Fibroblast of pulmonary artery (primary cell): ENCODE measurements at places on chromosomes 6 and 20.

- no peak for DNase-seq
Measured at GRCh38 chr6:34005901-34006531, 139.9 kb downstream of the GRM4 start.

- DNase-seq = no peak
Measured at GRCh38 chr6:156273065-156273711, 504.0 kb upstream of the ARID1B start.

- peak; percentile 88 for DNase-seq
Measured at GRCh38 chr6:150334790-150335783, 33.7 kb upstream of the IYD start.

GRCh38 chr6:36984581-36985416 lies 1.2 kb downstream of the MTCH1 start:
- DNase-seq = peak; percentile 77

DNA sequence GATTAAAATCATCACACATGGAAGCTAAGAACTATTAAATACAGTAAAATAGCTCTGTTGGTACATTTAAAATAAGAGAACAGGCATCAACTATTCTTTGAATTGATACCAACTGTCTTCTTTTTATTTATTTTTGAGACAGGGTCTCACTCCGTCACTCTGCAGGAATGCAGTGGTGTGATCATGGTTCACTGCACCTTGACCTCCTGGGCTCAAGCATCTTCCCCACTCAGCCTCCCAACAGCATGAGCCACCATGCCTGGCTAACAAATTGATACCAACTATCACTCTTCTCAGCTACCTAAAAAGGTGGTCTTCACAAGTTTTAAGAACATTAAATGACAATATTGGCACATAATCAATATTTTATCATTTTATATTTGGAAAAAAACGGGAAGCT lies 7.8 kb upstream of the PNISR start:
- no peak for DNase-seq

DNA sequence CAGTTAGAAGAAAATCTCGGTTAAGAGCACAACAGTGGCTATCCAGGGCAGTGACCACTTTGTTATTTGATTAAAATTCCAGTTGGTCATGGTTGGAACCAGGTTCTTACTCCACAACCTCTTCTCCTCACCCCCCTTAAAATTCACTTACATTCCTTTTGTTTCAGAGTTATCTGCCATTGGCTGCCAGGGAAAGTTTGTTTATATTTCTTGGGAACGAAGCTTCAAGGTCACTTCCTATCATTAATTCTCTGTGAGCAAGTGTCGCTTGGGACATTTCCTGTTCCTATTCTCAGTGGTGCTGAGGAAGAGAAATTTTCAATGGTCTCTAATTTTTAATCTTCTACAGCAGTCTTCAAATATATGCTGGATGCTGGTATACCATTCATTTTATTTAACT lies 121.1 kb upstream of the COL21A1 start:
- DNase-seq = peak; percentile 57

GRCh38 chr20:45951925-45952834 lies 17.7 kb downstream of the PCIF1 start:
- no peak for DNase-seq

DNA sequence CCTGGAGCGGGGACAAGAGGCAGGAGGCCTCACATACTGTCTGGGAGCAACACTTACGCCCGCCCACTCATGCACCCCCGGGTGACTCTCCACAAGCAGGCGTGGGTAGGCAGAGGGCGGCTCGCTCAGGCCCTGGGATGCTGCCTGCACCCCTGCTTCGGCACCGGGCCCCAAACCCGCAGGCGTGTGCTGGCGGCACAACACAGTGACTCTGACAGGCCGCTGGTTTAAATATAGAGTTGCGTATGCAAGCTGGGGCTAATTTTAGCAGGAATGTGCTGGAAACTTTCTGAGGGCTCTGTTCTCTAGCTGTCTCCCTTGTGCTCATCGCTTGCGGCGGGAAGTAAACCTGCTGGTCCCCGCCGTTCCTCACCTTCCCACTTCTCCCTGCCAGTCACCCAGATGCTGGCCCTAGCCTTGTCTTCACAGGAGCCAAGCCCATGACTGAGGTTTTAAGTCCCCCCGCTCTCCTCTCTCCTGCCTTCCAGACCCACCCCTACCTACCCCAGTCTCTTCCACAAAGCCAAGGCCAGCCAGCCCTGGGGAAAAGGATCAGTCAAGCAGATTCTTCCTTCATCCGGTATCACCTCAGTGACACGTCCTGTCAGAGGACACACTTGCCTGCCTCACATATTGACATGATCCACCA lies 94.5 kb upstream of the FOXP4 start:
- DNase-seq = no peak

DNA sequence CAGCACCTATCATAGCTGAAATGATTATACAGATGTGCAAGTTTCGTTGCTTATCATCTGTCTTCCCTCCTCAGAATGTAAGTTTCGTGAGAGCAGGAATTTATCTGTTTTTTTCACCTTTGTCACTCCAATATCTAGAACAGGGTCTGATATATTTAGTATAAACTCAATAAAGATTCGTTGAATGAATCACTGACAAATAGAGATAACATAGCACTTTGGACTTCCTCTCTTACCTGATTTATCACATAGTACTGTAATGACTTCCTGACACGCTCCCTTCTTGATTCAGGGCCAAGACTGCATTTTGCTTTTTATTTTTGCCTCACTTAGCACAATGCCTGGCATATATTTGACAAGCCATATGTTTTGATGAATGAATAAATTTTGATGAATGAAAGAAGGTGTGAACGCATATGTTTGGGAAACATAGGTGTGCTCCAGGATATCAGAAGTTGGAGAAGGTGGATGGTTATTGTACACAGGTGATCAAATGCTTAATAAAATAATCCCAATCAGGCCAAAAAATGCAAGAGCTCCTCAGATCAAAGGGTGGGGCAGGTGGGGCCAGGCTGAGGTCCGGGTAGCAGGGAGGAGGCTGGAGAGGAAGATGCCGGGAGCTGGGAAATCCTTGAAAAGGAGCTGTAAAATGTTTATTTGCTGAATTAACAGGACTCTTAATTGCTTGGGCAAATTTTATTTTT lies 33.0 kb downstream of the PIM1 start:
- no peak for DNase-seq

DNA sequence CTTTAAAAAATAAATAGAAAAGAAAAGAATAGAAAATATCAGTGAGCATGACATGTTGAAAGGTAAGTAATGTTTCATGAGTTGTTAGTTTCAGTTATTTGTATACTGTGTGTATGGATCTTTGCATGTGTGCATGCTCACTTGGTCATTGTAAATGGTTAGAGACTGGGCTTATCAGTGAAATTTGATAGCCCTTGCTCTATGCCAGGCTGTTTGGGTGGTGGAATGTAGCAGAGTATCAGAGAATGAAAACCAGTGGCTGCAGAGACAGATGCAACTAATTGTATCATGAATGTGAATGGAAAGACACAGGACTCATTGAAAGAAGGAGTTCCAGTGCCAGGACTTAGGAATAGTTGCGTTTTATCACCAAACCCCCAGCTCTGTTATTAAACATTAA lies 4.2 kb downstream of the GSTA2 start:
- peak; percentile 15 for DNase-seq

GRCh38 chr6:10395171-10395703 lies 19.6 kb downstream of the TFAP2A start:
- no peak for DNase-seq

DNA sequence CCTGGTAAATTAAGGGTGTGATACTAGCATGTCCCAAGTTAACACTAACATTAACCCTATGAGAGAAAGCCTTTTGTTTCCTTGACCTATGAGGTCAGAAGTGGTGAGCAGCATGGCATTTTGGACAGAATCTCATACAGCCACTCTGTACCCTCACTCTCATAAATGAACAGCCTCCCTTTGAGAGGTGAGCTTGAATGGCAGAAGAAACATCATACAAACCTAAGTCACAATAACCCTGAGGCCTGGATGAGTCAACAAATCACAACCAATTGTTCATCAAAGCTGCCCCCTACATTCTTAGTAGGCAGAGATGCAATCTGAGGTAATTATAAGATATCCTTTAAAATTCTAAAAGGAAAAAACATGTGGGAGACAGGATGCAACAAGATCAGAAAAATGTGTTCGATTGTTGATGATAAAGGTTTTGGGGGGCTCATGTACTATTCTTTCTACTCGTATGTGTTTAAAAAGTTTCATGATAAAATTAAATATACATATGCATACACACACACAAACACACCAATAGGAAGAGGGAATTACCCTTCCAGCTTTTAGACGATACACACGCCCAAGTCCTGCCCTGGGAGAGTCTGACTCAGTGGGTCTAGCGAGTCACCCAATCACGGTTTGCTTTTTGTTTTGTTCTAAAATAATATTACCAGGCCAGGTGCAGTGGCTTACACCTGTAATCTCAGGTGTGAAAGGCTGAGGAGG lies 117.3 kb downstream of the ARHGAP18 start:
- no peak for DNase-seq

DNA sequence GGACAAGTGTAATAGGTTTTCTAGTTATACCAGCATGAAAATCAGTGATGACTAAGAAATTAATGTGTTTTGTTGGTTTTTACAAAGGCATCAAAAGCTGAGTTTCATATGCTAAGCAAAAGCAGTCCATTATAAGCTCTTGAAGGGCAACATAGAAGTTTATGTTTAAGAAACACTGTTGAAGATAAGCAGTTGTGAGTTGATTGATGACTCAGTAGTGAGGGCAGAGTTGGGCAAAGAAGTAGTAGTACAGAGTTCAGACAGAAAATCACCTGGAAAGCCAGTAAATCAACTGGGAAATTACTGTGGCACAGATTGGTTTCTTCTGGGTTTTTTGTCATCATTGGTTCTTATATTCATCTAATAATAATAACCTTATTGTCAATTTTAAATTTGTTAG lies 78.0 kb upstream of the SMIM8 start:
- DNase-seq = peak; percentile 14

- DNase-seq = no peak
Measured at GRCh38 chr6:144007478-144008119, 460 bp downstream of the PLAGL1 start.

GRCh38 chr6:156767603-156768467 lies 9.3 kb upstream of the ARID1B start:
- DNase-seq = no peak

DNA sequence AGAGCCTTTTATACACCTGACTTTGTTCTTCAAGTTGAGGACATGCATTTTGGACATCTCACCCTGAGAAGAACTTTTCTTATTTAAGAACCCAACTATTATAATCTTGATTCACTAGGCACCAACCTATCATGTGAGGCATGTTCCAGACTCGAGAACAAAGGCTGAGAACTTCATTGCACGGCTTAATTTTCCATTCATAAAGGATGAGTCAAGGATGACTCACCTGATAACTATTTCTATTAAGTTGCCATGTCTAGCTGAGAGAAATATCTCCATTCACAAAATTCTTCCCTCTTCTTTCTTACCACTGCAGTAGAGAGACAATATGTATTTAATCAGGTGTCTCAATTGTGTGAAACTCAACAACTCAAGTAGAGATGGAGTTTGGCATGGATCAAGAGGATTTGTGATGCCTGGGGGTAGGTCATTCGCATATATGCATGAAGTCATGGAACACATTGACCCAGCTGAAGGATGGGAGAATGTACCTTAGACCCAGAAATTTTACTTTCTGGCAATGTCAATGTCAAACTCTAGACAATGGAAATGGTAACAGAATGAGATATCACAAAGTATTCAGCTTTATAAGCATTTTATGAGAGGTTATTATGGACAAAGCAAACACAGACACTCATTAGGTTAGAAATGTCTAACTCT lies 208.7 kb upstream of the PRND start:
- DNase-seq = peak; percentile 93

DNA sequence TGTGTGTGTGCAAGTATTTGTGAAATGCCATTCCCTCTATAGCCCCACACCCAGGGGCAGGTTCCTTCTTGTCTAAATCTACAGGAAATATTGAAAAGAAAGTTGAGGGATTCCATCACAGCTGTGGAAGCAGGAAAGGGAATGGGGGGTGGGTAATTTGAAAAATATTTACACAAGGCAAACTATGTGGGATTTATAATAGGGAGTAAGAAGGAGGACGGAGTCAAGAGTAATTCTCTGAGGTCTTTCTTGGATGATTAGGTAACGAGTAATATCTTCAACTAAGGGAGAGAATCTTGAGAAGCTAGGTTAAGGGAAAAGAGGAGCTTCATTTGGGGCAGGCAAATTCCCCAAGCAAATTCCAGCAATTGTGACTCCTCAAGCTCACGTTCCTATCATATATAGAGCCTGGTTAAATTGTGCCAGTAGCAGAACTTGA lies 113.5 kb upstream of the SGK1 start:
- DNase-seq = no peak

GRCh38 chr6:11702500-11703130 lies 76.0 kb downstream of the ADTRP start:
- DNase-seq = peak; percentile 72

DNA sequence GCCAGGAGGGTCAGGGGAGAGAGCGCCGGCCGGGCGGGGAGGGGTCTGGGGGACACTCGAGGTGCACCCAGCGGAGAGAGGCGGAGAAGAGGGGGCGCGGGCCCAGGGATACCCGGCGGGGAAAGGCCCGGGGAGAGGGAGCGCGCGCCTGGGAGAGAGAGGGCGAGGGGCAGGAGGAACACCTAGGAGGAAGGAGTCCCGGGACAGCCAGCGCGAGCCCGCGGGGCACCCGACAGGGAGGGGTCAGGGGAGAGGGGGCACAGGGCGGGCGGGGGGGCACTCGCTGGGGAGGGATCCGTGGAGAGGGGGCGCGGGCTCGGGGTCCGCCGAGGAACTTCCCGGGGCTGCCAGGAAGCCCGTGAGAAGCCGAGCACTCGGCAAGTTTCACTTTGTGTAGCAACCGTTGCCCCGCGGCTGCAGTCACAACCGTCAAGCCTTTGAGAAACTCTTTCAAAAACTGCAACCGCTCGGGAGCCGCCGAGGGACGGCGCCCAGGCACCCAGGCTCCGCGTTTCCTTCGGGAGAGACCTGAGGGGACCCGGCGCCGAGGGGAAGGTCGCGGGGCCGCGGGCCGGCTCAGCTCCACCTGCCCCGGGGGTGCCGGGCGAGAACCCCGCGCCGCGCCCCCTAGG lies 471 bp downstream of the EZR start:
- DNase-seq = peak; percentile 70

- DNase-seq = peak; percentile 94
Measured at GRCh38 chr6:83867527-83868161, 8.2 kb downstream of the CYB5R4 start.
